ACHN (cell line): ENCODE measurements at places on chromosomes 12 and 14.

- peak; percentile 42 for DNase-seq
These were observed 270.5 kb upstream of the PWP1 start for GRCh38 chr12:107415071-107415470.

- no peak for DNase-seq
These were observed 16.1 kb upstream of the ADSS1 start for GRCh38 chr14:104707608-104708595.

DNA sequence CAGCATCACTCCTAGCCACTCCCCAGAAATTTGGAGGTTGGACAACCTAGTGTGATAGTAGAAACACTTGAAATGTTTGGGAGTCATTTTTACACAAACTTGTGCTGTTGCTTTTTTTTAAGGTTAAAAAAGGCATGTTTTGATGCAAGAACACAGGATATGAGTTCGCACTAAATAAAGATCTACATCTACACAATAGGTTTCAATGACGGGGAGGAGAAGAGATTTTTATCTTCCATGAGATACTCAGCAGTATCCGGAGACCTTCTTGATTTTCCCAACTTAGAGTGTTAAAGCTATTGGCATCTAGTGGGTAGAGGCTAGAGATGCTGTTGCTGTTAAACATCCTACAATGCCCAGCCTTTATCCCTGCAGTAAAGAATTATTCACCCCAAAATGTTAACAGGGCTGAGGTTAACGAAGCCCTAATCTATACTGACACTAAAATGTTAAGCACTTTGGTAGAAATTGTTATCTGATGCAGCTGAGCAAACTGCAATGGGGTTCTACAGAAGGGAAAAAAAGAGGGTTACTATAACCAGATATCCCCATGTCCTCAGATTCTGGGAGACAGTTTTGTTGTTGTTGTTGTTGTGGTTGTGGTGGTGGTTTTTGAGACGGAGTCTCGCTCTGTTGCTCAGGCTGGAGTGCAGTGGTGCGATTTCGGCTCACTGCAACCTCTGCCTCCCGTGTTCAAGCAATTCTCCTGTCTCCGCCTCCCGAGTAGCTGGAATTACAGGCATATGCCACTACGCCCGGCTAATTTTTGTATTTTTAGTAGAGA lies 14.0 kb upstream of the PCNX1 start:
- no peak for DNase-seq

GRCh38 chr14:76958980-76959710 lies 69.4 kb downstream of the IRF2BPL start:
- peak; percentile 86 for DNase-seq

GRCh38 chr14:95360828-95361227 lies 41.1 kb upstream of the CLMN start:
- DNase-seq, result no peak

DNA sequence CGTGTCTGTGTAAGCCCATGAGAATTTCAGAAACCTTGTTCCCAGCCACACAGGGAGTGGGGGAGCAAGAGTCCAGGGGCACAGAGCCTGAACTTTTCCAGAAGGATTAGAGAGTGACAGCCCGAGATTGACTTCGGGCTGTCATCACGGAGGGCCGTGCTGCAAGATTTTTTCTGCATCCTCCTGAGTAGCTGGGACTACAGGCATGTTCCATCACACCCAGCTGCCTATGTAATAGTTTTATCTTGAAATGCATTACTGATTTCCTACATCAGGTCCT lies 14.4 kb downstream of the EVL start:
- no peak for DNase-seq

DNA sequence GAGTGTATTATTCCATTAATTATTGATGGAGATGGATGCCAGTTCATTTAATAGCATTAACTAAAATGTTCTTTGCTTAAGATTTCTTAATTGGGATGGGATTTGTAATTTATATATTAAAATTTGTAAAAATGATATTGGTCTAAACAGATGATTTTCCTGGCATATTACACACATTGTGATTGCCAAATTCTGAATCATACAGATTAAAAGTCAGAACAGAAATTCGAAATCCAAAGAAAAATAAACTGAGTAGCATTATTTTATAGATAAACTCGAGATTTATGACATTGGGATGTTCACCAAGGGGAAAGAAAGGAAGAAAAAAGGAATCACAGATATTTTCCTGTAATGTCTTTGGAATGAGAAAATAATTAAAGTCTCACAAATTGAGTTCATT lies 481.1 kb downstream of the CCER1 start:
- no peak for DNase-seq

DNA sequence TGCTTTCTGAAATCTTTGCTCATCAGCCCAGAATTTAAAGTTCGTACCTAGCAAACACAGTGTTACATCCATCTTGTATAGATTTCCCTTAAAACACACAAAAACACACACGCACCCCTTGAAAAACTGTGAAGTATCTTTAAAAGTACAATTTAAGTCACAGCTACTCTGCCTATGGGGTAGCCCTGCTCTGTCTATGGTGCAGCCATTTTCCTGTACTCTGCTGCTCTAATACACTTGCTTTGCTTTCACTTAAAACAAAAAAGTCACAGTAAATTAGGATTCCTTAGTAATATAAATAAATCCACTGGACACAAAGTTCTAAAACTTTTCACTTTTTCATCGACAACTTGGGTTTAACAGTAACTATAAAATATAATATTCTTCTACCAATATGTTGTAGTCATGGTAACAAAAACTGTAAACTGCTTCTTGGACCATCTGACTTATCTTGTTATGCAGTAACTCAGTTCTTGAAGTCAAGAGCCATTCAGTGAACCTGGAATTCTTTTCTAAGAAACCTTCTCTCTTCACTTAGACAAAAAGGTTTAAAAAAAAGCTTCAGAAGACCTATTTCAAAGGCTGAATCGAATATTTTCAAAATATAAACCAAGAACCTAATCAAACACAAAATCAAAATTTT lies 63.5 kb downstream of the MED13L start:
- no peak for DNase-seq

GRCh38 chr12:120067901-120068300 lies 48.7 kb downstream of the RAB35 start:
- DNase-seq, result no peak

DNA sequence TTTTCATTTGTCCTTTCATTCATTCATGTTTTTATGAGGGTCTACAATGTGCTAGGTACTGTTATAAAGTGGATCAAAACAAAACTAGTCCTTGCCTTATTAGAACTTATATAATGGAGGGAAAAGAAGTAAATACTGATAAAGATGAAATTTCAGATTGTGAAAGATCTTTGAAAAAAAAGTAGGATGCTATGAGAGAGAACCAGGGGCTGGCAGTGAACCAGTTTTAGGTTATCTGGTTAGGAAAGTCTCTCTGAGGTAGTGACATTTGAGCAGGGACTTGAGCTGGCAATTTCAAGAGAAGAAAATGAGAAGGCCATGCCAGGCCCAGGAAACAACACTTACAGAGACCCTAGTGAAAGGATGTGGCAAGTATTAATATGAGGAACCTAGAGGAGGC lies 57.3 kb upstream of the E2F7 start:
- peak; percentile 29 for DNase-seq

DNA sequence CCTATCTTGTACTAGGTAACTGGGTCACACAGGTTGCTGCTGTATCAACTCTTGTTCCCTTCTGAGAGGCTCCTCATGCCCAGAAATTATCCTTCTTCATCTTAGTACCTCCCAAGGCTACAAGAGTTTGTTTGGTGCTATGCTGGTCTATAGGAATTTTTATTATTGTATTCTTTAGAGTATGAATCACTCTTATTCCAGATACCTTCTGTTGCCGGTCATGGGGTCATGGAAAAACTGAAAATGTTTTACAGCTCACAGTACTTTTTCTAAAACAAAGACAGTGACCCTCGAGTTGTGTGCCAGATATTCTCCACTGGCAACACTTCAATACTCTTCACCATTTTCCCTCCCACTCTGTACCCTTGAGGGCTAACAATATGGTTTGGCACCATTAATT lies 1598.0 kb upstream of the TMEM132C start:
- DNase-seq, result no peak
